ENCODE measurements at places on chromosomes 3 and 15. TPM values are rescaled to one million over a fixed set of nuclear protein-coding genes. Genes with fewer than 3 reads are reported as not detected.
A peak's percentile ranks its signal among the peaks of the same experiment; 100 is the strongest.

GRCh38 chr15:26661107-26661506 lies 111.8 kb downstream of the GABRB3 start:
- DNase-seq = no peak

DNA sequence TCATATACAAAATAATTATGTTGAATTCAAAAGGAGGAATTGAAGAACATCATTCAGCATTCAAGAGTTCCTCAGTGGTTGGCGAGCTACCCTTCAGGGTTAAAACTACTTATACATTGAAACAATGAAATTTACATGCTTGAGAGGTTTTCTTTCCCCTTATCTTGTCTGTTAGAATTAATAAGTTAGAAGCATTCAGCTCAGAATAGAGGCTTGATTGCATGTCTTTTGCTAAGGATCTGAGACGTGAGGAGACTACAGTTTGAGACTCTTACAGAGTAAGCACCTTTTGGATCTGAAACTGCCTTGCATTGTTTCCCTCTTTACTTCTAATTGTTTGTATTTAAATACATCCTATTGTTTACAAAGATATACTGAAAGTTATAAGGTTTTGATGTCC lies 157.6 kb downstream of the NSUN3 start:
- no peak for DNase-seq

DNA sequence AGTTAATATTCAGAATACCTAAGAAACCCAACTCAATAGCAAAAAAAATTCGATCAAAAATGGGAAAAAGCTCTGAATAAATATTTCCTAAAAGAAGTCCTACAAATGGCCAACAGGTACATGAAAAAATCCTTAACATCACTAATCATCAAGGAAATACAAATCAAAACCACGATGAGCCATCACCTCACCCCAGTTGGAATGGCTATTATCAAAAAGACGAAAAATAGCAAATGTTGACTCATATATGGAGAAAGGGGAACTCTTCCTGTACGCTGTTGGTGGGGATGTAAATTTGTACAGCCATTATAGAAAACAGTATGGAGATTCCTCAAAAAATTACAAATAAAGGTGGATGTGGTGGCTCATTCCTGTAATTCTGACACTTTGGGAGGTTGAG lies 29.6 kb upstream of the SGO1 start:
- DNase-seq = no peak

DNA sequence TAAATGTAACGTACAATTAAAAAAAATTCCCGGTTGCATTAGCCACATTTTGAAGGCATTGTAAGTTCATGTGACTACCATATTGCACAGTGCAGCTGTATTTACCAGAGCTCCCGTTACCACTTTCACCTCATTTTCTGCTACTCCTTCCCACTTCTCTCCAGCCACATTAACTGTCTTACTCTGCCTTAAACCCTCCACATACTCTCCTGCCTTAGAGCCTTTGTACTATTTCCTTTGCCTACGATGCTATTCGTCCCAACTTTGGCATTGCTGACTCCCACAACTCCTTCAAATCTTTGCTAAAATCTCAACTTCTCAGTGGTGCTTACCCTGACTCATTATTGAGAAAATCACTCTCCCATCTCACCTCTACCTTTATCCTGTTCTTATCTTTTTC lies 115.2 kb downstream of the CADM2 start:
- DNase-seq = no peak

GRCh38 chr3:160368804-160369203 lies 30.2 kb downstream of the IFT80 start:
- no peak for DNase-seq

- DNase-seq = no peak
Measured at GRCh38 chr3:43317461-43318316, 31.3 kb downstream of the SNRK start.

DNA sequence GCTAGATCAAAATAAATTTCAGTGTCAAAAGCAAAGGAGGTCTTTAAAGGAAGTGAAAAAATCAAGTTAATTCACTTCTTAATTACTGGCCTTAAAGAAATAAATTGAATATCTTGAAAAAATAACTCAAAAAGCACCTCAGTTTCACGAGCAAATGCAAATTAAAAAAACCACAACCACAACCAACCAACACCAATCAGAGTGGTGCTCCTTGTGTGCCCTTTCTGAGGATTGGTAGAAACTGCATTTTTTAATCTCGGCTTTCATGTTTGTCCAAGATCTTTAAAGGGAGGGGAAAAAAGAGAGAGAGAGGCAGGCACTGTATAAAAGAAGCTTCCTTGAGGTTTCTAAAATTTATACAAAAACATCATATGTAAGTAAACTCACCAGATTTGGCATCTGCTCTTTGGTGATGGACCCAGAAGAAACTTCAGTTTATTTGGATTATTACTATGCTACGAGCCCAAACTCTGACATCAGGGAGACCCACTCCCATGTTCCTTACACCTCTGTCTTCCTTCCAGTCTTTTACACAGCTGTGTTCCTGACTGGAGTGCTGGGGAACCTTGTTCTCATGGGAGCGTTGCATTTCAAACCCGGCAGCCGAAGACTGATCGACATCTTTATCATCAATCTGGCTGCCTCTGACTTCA lies at the start of gene GPR15:
Gene GPR15 (plus strand): TSS at position 357 of the 653 bp plus-strand sequence. CDS start 56 bp downstream, at position 413.
- DNase-seq = no peak

DNA sequence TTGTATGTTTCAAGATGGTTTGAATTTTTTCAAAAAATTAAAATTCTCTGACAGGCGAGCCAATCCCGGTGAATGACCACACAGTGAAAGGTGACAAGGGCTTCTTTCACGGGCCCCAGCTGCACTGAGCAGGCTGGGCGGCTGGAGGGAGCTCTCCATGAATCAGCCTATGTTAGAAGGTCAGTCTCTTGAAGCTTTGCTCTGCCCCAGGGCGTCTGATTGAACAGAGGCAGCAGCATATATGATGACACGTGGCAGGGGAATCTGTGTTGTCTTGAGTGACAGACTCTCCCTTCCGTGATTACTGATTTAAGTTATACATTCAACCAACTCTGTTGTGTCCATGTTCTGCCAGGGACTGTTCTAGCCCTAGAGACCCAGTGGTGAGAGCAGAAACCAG lies 51.5 kb downstream of the ISG20 start:
- no peak for DNase-seq

DNA sequence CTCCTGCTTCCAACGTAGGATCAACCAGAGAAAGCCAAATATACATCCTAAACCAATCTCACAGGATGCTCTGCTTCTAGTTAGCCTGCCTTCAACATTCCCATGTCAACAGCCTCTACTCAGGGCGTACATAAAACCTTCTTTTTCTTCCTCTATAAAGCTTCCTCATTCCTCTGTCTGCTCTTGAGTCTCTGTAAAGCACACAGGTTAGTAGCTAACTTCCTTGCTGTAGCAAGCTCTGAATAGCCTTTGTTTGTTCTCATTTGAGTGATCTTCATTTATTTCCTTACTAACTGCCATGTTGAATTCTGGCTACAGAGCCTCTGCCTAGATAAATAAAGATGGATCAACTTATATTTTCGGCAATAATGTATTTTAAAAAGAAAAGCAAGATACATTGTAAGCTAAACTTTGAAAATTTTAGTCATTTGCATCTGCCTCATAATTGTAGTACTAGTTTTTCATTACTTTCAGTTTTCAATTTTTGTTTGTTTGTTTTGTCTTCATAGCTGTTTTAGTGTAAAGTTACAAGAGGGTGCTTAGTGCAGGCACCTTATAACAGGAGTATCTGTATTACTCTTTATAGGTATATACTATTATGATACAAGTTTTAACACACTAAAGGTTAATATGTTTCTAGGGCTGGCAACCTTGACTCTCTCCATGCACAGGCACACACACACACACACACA lies 498.2 kb downstream of the PYDC2 start:
- no peak for DNase-seq

- no peak for DNase-seq
Measured at GRCh38 chr15:31326875-31327668, 437 bp downstream of the KLF13 start.

DNA sequence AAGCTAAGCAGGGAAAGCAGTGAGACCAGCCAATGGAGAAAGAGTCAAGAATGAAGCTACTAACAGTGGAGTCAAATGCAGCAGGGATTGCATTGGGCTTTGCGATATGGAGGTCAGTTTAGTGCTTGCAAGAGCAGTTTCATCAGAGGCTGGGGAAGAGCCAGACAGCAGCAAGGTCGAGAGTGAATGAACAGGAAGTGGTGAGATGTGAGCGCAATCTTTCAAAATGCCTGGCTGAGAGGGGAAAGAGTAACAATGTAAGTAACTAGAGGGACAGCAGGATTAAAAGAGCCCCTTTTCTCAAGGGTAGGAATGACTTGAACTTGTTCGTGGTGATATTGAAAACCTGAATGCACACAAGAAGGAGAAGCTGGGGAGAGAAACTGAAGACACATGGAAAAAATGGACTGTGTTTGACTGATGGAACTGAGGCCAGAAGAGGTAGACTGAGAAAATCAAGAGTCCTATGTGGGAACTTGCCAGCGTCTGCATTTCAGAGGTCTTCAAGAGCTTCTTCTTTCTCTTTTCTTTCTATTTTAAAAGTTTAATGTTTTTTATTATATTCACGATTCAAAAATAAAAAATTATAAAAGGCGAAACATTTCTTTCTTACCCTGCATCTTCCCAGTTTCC lies 30.6 kb upstream of the GPR160 start:
- no peak for DNase-seq

- DNase-seq = no peak
Measured at GRCh38 chr15:85545752-85546151, 165.3 kb downstream of the AKAP13 start.

DNA sequence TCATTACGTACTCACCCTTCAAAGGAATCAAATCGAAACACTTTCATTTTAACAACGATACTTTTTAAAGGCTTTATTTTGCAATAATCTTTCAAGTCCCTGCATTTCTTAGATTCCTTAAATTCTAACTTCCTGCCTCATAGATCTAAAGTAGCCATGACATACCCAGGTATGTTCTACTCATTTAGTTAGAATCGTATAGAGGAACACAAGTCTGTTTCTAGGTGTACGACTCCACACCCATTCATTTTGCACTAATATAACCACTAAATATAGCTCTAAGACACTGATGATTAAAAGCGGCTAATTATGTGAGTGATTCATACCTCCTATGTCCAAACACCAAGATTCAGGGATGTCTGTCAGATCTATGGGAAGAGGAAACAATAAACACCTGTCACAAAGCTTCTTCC lies 1.3 kb downstream of the ATP13A3 start:
- DNase-seq = no peak

DNA sequence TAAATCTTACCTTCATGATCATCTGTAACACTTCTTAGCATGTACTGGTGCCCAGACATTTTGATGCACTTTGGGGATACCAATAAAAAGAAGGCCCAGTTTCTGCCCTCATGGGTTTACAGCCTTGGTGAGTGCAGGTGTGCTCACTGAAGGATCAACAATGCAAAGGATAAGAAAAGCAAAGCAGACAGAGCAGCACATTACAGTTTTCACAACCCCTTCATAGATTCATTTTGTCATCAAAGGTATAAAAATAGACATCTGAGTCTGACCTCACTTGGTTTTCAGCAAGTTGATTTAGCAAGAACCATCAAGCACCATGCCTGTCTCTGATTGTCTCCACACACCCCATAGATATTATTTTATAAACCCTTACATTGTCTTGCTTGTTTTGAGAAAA lies 77.6 kb downstream of the BFSP2 start:
- DNase-seq = no peak

- DNase-seq = no peak
Measured at GRCh38 chr3:124809039-124809438, 78.1 kb downstream of the ITGB5 start.

DNA sequence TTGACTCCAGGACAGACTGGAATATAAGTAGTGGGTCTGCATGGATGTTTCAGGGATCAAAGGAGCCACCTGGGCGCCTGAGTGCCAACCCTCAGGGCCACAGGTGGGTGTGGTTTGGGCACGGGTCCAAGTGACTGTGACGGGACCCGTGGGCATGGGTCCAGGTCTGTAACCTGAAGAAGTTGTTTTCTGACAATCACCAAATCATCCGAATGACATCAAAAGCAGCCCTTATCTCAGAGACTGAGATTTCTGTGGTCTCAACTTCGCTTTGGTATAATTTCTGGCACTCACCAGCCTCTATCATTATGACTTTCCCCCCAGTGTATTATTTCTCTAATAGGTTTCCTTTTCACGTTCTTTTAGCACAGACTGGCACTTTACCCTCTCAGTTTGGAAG lies 24.4 kb downstream of the RLBP1 start:
- DNase-seq = no peak

DNA sequence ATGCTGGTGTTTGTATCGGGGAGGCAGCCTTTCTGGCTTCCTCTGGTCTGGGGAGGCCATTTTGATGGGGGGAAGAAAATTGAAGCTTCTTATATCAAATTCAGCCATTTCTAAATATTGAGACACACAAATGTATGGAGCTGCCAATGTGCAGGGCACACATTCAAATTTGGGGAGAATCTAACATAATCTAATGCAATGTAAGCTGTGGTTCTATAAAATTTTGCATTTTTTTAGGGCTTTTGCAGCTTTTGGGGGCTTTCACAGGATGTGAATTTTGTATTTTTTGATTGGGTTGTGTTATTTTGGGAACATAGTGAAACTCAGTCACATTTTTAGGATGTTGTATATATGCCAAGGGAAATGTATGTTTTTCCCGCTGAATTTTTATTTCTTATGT lies 43.4 kb downstream of the CDIN1 start:
- DNase-seq = no peak

DNA sequence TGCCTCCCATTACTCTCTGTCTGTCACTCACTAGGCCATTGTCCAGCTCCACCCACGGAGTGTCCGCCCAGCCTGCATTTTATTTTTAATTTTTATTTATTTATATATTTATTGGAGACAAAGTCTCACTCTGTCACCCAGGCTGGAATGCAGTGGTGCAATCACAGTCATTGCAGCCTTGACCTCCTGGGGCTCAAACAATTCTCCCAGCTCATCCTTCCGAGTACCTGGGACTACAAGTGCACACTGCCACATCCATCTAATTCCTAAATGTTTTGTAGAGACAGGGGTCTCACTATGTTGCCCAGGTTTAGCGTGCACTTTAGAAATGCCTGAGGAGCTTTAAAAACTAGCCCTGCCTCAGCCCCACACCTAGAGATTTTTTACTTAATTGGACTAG lies 141.5 kb downstream of the LIPC start:
- no peak for DNase-seq

GRCh38 chr3:165434516-165434915 lies 238.3 kb upstream of the SLITRK3 start:
- DNase-seq = no peak

DNA sequence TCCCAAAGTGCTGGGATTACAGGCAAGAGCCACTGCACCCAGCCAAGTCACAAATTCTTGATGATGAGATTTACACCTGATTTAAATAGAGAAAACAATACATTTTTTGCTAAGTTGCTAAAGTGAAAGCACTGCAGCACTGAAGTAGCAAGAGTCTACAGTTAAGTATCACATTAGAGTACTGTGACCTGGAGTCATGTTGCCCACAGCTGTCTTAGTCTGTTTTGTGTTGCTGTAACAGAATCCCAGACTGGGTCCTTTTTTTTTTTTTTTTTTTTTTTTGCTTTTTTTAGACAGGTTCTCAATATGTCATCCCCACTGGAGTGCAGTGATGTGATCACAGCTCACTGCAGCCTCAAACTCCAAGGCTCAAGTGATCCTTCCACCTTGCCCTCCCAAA lies 23.2 kb upstream of the GNB4 start:
- DNase-seq = no peak

GRCh38 chr3:190183121-190183520 lies 62.4 kb upstream of the P3H2 start:
- peak; percentile 84 for DNase-seq

The C3orf85 gene
- total RNA-seq = not detected

The GOLGA8K gene
- total RNA-seq = not detected

The CTXN2 gene
- not detected for total RNA-seq

The TNFSF10 gene
- not detected for total RNA-seq

The CACNA2D2 gene
- not detected for total RNA-seq

The PYGO1 gene
- 9.9 TPM for total RNA-seq

The NPRL2 gene
- 9.9 TPM for total RNA-seq

The TNFAIP8L3 gene
- total RNA-seq = 0.13 TPM

The FANCD2OS gene
- not detected for total RNA-seq
